ENCODE measurements at places on chromosomes 3 and 15. TPM values are rescaled to one million over a fixed set of nuclear protein-coding genes. Genes with fewer than 3 reads are reported as not detected.

The MESP2 gene
- 0.62 TPM for total RNA-seq

The TMEM207 gene
- total RNA-seq = not detected

The FANCD2OS gene
- total RNA-seq = not detected

The IL5RA gene
- not detected for total RNA-seq

The LSAMP gene
- 0.10 TPM for total RNA-seq

The AEN gene
- 103 TPM for total RNA-seq

The CNTN6 gene
- not detected for total RNA-seq

The GNB4 gene
- 16.5 TPM for total RNA-seq

The ATP13A5 gene
- not detected for total RNA-seq

The XCR1 gene
- not detected for total RNA-seq

The GOLGA8R gene
- 0.29 TPM for total RNA-seq

The B3GNT5 gene
- 21.0 TPM for total RNA-seq

The CCNDBP1 gene
- total RNA-seq = 25.5 TPM

The C3orf80 gene
- 1.8 TPM for total RNA-seq

The SPESP1 gene
- total RNA-seq = not detected

The SHC4 gene
- 1.1 TPM for total RNA-seq

The CTXN2 gene
- 0.02 TPM for total RNA-seq

The MAP1A gene
- 0.99 TPM for total RNA-seq

The ST3GAL6 gene
- 0.69 TPM for total RNA-seq

The GPR15 gene
- total RNA-seq = not detected

The PRICKLE2 gene
- 2.6 TPM for total RNA-seq

The SLC9C1 gene
- total RNA-seq = not detected

The HTR3E gene
- total RNA-seq = not detected

The FHIT gene
- 0.78 TPM for total RNA-seq

The LNP1 gene
- total RNA-seq = 0.88 TPM

The EBLN2 gene
- total RNA-seq = 0.38 TPM

The PARP3 gene
- total RNA-seq = 10.2 TPM

The C3orf20 gene
- not detected for total RNA-seq

The THBS1 gene
- 29.3 TPM for total RNA-seq

The ACAD9 gene
- total RNA-seq = 27.1 TPM

The COL6A5 gene
- total RNA-seq = not detected

The WDR93 gene
- 0.20 TPM for total RNA-seq

The RLBP1 gene
- total RNA-seq = not detected

The SH2D7 gene
- not detected for total RNA-seq

The GOLGA6L4 gene
- total RNA-seq = 0.28 TPM
